ENCODE measurements at places on chromosomes 3 and 15.
A peak's percentile ranks its signal among the peaks of the same experiment; 100 is the strongest.

DNA sequence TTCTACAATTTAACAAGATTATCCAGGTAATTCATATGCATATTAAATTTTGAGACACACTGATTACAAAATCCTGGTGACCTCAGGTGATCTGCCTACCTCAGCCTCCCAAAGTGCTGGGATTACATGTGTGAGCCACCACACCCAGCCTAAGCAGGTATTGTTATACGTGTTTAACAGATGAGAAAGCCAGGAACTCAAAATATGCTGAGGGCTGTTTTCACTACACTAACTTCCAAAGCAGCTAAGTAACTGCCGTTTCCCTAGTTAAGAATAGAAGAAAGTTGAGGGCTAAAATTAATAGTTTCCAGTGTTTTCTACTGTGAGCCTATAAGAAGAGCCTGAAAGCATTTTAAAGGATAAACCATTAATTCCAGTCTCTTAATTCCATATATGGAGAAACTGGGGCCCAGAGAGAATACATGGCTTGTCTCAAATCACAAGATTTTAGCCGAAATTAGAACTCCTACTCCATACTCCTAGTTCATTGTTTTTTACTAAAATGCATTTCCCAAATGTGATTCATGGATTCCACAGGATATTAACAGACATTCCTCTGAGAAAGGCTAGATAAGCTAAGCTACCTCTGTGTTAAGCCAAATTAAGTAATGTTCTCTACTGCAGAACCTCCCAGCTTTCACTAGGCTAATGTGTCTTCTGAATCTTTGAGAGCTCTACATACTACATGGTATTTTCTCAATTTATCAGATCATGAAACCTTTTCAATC, 17.0 kb upstream of the AVEN start:
- no peak for DNase-seq

DNA sequence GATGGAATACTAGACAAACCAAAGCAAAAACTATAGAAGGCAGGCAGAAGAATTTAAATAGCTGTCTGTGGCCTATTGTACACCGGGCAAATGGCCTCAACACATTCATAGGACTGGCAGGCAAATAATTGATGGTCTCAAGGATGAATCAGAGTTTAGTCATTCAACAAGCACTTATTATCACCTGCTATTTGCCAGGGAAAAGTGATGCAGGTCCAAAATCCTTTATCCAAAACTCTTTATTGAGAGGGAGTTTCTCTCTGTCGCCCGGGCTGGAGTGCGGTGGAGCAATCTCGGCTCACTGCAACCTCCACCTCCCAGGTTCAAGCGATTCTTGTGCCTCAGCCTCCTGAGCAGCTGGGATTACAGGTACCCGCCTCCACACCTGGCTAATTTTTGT, 2.3 kb downstream of the EIF2AK4 start:
- DNase-seq, result no peak

DNA sequence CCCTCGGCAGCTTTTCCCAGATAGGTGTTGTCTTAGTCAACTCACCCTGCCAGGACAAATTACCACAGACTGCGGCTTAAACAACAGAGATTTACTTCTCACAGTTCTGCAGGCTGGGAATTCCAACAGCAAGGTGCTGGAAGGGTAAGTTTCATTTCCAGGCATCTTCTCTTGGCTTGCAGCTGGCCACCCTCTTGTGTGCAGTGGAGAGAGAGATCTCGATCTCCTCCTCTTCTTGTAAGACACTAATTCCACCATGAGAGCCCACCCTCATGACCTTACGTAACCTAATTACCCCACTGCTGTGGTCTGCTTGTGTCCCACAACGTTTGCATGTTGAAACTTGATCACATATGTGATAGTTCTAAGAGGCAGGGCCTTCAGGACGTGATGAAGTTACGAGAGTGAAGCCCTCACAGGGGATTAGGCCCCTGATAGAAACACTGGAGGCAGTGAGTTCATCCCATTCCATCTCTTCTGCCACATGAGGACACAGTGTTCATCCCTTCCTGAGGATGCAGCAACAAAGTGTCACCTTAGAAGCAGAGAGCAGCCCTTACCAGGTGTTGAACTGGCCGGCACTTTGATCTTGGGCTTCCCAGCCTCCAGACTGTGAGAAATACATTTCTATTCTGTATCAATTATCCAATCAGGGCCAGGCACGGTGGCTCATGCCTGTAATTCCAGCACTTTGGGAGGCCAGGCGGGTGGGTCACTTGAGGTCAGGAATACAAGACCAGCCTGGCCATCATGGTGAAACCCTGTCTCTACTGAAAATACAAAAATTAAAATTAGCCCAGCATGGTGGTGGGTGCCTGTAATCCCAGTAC, 247.7 kb downstream of the PLCL2 start:
- DNase-seq, result no peak

- DNase-seq, result no peak
Measured at GRCh38 chr15:35603856-35604255, 57.9 kb upstream of the DPH6 start.

DNA sequence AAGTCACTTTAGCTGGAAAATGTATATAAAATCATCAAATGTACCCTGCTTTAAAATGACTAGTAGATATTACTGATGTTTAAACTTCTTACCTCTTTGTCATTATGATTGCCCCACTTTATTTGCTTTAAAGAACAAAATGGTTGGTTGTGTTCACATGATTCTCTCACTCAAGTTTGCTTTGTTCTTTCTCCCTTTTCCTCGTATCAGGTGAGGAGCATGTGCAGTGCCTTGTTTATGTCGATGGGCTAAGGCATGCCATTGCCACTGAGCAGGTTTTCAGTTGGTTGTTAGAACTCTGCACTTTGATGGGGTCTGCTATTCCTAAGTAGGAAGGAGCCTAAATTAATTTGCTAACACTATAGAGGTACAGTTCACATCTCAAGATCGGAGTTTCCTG, 5.3 kb downstream of the MAP2K5 start:
- no peak for DNase-seq

DNA sequence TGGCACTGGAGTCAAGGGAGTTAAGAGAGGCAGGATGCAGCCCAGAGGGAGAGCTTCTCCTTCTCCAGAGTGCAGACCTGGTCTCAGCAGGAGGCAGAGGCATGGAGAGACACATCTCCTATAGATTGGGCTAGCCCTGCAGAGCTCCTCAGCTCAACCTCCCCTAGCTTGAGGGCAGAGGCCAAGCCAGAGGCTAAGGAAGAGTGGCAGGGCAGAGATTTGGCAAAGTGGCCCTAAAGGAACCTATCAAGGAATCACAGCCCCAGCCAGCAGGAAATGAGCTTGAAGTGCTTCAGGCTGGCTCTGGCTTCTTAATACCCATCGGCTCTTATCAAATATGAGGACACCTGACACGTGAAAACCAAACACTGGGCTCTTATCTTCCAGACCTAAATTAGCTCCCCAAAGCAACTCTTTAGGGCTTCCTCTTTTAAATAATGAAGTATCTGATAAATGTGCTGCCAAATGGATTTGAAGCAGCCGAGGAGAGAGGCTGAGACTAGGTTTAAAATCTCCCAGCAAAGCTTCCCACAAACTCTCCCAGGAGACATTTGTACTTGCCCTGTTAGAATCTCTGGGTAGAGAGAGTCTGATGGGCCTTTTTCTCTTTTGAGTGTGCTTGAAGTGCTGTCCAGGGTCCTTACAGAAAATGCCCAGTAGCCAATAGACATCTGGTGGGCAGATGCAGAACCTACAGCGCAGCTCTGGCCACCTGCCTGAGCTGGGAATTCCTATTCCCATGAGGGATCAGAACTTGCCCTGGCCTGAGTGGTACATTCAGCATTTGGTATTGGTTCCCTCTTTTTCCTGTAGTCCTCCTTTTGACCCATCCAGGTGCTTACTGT, 271.4 kb downstream of the CLSTN2 start:
- no peak for DNase-seq

DNA sequence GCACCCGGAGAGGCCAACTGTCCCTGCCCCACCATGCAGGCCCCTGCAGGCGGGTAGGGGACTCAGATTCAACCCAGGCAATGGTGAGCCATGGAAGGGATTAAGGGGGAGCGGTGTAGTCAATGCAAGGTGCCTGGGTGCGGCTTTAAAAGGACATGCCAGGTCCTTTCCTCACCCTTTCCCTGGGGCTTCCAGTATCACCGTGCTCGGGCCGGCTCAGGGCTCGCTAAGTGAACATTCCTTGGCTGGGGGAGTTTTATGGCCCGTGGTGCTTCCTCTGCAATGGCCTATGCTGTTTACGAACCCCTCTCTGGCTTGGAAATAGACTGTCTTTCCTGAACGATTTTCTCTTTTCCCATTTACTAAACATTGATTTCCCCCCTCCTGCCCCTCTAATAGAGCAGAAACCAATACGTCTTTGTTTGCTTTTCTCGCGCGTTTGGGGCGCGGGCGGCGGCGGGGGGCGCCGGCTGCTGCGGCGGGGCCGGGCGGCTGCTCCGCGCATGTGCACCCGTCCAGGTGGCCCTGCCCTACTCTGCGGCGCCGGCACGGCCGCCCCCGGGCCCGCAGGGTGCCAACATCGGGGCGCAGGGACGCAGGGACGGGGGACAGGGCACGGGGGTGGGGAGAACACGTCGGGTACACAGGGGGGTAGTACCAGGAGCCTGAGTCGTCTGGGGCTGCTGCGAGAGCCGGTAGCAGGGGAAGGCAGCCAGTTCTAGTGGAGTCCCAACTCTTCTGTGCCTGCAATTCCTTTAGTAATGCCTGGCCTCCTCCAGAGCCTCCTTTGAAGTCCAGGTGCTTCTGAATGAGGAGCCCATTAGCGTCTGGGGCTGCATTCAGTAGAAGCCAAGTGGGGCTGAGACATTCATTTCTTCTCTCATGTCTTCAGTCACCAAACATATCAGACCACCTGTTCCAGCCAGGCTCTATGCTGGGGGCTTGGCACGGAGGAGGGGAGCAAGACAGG, 26.9 kb upstream of the CACNA2D2 start:
- DNase-seq, result no peak

DNA sequence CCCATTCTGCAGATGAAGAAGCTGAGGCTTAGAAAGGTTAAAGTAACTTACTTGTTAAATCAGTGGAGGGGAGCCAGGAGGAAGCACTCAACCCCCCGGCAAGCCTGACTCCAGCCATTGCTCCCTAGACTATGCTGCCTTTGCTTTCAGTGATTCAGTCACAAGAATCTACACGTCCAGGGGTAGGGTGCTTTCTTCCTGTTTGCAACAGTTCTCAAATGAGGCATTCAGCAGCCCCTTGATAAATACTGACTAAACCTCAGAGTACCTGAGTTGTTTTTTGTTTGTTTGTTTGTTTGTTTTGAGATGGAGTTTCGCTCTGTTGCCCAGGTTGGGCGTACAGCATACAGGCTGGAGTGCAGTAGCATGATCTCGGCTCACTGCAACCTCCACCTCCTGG, 28.6 kb downstream of the MAGEF1 start:
- no peak for DNase-seq

GRCh38 chr15:82539691-82540054, 584 bp downstream of the RPS17 start:
- DNase-seq, result peak; percentile 41

DNA sequence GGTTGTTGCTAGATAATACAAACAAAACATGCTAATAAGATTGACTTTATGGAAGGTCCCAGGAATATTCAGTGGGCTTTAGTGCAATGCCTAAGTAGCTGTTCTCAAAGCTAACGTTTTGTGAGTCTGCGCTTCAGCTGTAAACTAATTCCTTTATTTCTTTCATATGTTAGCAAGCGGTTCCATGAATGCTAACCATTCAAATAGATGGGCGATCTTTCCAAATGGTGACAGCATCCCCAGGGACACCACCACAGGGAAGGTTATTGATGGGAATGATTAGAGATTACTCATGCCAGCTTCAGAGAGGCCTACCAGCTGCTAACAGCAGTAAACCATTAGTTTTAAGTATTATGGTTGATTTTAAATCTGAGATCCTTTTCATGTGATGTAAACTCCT, 405.7 kb upstream of the MCTP2 start:
- DNase-seq, result no peak

GRCh38 chr15:38522922-38523321, 41.7 kb downstream of the RASGRP1 start:
- DNase-seq, result no peak

DNA sequence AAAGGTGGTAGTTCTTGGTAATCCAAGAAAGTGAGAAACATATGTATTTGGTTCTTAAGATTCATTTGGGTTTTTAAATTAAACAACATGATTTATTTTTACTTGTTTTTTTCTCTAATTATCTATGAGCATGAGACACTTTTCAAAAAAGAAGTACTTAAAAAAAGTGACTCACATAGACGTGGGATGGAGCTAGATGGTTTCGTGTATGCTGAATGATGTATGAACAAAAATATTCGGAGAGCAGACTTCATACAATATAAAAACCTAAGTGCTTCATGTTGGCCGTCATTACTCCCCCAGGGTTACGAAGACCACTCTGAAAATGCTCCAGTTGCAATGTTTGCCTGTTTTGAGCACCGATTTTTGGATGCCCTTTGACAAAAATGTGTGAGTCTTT, 90.9 kb downstream of the RORA start:
- no peak for DNase-seq

DNA sequence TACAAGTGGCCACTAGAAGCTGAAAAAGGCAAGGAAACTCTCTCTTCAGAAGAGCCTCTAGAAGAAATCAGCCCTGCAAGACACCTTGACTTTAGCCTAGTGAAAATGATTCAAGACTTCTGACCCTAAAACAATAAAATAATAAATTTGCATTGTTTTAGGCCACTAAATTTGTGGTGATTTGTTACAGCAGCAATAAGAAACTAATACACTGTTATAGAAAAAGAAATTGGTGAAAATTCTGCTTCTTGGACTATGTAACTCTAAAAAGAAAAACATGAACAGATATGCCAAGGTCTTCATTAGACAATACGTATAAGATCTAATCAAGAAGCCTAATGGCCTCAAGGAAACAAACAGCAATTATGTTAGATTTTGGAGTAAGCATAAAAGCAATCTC, 36.1 kb downstream of the EXD1 start:
- no peak for DNase-seq

GRCh38 chr3:146374146-146374545, 95.2 kb downstream of the PLSCR2 start:
- DNase-seq, result no peak

- no peak for DNase-seq
Measured at GRCh38 chr15:63172851-63173451, 15.7 kb upstream of the RPS27L start.

GRCh38 chr3:355622-356021, 159.1 kb downstream of the CHL1 start:
- DNase-seq, result no peak

GRCh38 chr3:150494411-150494977, 51.8 kb downstream of the SERP1 start:
- no peak for DNase-seq

GRCh38 chr3:169299129-169299528, 364.4 kb downstream of the MECOM start:
- DNase-seq, result no peak

GRCh38 chr3:15023719-15024118, 41.4 kb downstream of the MRPS25 start:
- no peak for DNase-seq

- DNase-seq, result no peak
Measured at GRCh38 chr15:58312031-58312430, 119.8 kb upstream of the LIPC start.

GRCh38 chr3:56347219-56347871, 120.9 kb downstream of the ERC2 start:
- DNase-seq, result peak; percentile 52

DNA sequence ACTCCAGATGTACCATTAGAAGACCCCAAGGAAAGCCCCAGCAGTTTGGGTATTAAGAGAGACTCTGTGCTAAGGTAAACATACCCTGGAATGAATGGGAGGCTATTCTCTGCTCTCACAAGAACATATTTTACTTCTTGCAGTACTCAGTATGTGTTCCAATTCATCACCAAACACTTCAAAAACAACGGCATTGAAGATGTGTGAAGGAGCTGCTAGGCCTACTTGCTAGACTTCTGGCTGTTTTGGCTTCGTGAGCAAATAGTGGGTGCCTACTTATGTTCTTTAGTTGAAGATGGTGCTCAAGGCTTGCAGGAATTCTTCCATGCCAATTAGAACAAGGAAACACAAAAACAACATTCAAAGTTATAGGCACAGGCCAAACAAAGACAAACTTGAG, 514.5 kb downstream of the ROBO1 start:
- DNase-seq, result no peak

Data from stimulated activated CD4-positive, alpha-beta T cell treated with anti-CD3 and anti-CD28 coated beads, Interleukin-15, amount 100 ng/mL, for 24 hours (primary cell).